ENCODE measurements at places on chromosomes 13 and 19. TPM values are rescaled to one million over a fixed set of nuclear protein-coding genes. Genes with fewer than 3 reads are reported as not detected.

DNA sequence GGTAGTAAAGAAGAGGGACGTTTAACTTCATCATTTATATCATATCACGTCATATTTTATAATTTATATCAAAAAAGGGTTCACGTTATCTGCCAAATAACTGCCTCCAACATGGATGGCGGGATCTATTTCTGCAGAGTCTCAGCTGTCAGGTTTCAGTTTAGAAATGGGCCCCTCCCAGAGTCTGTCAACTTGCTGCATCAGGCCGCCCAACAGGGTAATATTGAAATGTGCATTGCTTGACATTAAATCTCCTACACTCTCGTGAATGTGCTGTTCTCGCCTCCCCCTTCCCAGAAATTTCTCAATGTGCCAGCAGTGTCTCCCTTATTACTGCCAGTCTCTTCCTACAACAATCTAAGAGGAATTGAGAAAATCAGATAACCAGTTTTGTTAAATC is 96.9 kb downstream of the TRPC4 start:
- H3K36me3 ChIP-seq: no peaks in the 10 kb centered on the region
- H3K27ac ChIP-seq: no peak overlapping the region
- DNase-seq: no peak
- H3K4me3 ChIP-seq: no peak overlapping the region
- H3K27me3 ChIP-seq: no peaks in the 10 kb centered on the region

GRCh38 chr19:16359074-16359473 is 34.4 kb downstream of the KLF2 start:
- peaks cover 38% of the 10 kb centered on the region for H3K36me3 ChIP-seq
- DNase-seq: no peak
- H3K27me3 ChIP-seq: peaks cover 9% of the 10 kb centered on the region
- H3K4me1 ChIP-seq: peaks cover 89% of the 10 kb centered on the region
- H3K27ac ChIP-seq: no peak overlapping the region

DNA sequence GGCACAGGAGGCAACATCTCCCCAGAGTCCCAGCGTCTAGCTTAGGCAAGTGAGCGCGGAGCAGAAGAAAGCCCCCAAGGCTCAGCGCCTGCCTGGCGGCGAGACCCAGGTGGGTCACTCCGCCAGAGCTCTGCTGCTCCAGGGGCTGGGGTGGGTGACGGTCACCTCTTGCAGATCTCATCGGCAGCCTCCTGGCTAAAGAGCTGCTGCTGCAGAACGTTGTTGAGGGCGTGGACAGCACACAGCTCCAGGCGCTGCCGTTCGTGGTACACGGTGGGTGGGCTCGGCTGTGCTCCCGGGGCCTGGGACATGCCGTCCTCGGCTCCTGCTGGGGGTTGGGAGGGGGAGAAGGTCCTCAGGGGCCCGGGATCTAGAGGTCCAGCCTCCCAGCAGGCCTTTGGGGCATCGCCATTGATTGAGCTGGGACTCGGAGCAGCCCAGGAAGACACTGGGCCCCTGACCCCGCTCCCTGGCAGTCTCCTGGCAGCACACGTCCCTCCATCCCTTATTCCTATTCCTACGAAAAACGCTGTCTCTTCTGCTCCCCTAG is 795 bp downstream of the JOSD2 start:
- peak overlapping the region; percentile 96 for H3K4me3 ChIP-seq
- peaks cover 12% of the 10 kb centered on the region for H3K36me3 ChIP-seq
- DNase-seq: no peak
- H3K27ac ChIP-seq: peak overlapping the region; percentile 99
- peaks cover 3% of the 10 kb centered on the region for H3K27me3 ChIP-seq

- no peaks in the 10 kb centered on the region for H3K27me3 ChIP-seq
- no peak for DNase-seq
- H3K27ac ChIP-seq: no peak overlapping the region
Observed at GRCh38 chr13:63044589-63045313, 1629.1 kb upstream of the PCDH20 start.

DNA sequence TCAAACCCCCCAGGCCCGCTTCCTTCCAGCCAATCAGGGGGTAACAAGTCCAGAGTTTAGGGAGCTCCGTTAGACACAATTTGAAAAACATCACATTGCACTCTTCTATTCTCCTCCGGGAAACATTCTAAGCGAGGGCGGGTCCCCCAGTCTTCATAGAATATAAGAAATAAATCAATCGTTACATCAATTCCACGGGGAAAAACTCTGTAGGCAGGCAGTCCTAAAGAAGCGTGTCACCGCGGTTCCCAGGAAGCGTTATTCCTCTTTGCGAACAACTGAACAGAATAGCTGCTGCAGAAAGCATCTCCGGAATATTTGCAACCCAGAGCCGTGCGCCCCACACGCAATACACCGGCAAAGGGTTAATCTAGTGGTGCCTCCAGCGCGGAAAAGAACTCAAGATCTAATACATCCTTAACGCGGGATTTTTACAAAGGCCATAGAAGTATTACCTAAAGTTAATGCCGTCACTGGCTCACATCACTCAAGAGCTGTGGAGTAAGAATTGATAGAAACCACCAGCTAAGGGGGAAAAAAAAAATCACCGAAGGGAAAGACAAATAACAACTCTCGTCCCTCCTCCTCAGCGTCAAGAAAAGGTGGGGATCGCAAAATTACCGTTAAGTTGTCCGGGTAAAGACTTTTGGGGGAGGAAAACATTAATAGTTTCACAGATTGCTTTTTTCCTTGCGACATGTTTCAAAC is 65.1 kb downstream of the KCNRG start:
- H3K27me3 ChIP-seq: no peaks in the 10 kb centered on the region
- DNase-seq: peak; percentile 20
- peaks cover 53% of the 10 kb centered on the region for H3K4me1 ChIP-seq
- peak overlapping the region; percentile 100 for H3K27ac ChIP-seq

- peaks cover 18% of the 10 kb centered on the region for H3K4me1 ChIP-seq
- H3K36me3 ChIP-seq: peaks cover 1% of the 10 kb centered on the region
Observed at GRCh38 chr19:5990289-5990797, 12.4 kb upstream of the RANBP3 start.

GRCh38 chr13:112962911-112963625 is 5.9 kb upstream of the MCF2L start:
- DNase-seq: no peak
- no peaks in the 10 kb centered on the region for H3K4me1 ChIP-seq
- no peak overlapping the region for H3K4me3 ChIP-seq
- no peaks in the 10 kb centered on the region for H3K36me3 ChIP-seq

DNA sequence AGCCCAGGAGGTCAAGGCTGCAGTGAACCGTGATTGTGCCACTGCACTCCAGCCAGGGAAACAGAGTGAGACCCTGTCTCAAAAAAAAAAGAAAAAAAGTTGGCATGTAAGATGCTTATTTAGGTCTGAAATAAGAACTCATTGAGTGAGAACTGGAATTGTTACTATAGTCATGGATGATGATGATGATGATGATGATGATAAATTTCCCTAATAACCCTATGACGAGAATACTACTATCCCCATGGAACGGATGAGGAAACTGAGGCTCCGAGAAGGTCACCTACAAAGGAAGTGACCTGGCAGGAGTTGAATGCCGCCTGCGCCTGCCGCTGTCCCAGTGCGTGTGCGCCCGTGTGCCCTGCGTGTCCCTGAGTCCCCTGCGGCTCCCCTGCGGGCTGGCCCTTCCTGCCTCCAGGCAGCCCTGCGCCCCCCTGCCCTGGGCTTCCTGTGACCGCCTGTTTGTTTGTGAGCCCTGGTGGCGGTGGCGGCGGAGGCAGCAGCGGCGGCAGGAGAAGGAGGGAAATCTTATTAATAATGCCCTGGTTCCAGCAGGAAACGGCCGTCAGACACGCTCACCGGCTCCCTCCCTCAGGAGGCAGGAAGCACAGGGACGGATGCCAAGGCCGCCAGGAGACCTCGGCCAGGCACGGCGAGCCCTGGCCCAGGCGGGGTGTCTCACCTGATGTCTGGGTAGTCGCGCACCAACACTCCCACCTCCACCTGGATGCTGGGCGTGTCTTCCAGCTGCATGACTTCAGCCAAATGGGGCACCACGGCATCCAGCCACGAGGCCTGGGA is 29.6 kb downstream of the EXOC3L2 start:
- no peaks in the 10 kb centered on the region for H3K4me1 ChIP-seq
- no peak overlapping the region for H3K4me3 ChIP-seq
- H3K27me3 ChIP-seq: peaks cover 54% of the 10 kb centered on the region

- DNase-seq: no peak
- H3K4me1 ChIP-seq: no peaks in the 10 kb centered on the region
- no peak overlapping the region for H3K27ac ChIP-seq
Observed at GRCh38 chr19:19076476-19076875, 12.7 kb downstream of the SLC25A42 start.

DNA sequence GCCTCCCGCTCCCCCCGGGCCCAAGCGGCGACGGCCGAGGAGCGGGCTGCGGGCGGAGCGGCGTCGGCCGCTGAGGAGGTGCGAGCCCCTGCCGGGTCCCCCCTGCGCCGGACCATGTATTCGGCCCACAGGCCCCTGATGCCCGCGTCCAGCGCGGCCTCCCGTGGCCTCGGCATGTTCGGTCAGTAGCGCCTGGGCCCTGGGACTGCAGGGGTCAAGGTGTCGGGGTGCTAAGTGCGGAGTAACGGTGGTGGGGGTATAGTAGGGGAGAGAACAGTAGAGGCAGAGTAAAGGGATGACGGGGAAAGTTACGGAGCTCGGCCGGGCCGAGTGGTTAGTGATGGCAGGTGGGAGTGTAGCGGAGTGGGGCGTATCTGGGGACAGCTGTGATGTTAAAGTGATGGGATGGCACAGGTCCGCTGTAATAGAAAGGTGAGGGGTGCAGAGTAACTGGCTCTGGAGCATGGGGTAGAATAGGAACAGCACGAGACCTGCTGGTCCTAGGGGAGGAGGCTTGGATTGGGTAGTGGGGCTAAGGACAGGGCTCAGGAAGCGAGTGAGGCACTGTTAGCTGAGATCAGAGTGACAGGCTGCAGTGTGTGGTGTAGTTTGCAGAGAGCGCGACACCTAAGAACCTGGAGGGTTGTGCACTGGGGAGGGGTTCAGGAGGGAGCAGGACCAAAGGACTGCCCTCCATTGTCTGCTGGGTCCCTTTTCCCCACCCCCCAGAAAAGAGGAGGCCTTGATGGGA is 15.7 kb downstream of the CIC start:
- no peaks in the 10 kb centered on the region for H3K27me3 ChIP-seq
- peaks cover 34% of the 10 kb centered on the region for H3K4me1 ChIP-seq
- no peak for DNase-seq
- peaks cover 5% of the 10 kb centered on the region for H3K36me3 ChIP-seq
- peak overlapping the region; percentile 95 for H3K27ac ChIP-seq

The ETHE1 gene
- total RNA-seq: 55.4 TPM

DNA sequence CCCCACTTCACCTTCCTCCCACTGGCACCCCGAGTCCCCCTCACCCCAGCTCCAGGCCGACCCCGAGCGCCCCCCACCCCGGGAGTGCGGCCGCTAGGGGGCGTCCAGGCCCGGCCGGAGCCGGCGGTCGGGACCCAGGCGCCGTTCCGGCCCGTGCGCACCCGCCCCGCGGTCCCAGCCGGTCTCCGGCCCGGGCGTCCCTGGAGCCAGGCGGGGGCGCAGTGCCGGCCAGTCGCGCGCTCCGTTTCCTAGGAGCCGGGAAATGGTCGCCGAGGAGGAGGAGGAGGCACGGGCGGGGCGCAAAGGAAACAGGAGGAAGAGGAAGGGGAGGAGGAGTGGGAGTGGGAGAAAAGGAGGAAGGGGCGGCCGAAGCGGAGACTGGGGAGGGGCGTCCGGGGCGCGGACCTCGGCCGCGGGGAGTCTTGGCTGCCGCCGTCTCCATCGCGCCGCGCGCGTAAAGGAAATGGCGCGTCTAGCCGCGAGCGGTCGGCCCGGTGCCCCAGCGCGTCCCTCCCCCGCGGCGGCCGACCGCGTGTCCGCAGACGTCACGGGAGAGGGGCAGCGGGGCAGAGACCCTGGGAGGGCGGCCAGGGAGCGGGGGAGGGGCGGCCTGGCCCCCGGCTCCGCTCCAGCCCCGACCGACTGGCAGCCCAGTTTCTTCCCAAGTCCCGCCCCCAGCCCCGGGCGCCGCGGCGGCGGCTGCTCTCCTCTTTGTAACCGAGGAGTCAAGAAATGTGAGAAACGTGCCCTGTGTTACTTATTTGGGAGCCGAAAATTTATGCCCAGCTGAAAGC is 1.1 kb upstream of the KCTD15 start:
- peak; percentile 27 for DNase-seq
- H3K4me3 ChIP-seq: peak overlapping the region; percentile 73
- no peaks in the 10 kb centered on the region for H3K36me3 ChIP-seq
- H3K4me1 ChIP-seq: no peaks in the 10 kb centered on the region
- H3K27me3 ChIP-seq: peaks cover 28% of the 10 kb centered on the region
- H3K27ac ChIP-seq: peak overlapping the region; percentile 52

The ZNF616 gene
- total RNA-seq: 4.1 TPM

DNA sequence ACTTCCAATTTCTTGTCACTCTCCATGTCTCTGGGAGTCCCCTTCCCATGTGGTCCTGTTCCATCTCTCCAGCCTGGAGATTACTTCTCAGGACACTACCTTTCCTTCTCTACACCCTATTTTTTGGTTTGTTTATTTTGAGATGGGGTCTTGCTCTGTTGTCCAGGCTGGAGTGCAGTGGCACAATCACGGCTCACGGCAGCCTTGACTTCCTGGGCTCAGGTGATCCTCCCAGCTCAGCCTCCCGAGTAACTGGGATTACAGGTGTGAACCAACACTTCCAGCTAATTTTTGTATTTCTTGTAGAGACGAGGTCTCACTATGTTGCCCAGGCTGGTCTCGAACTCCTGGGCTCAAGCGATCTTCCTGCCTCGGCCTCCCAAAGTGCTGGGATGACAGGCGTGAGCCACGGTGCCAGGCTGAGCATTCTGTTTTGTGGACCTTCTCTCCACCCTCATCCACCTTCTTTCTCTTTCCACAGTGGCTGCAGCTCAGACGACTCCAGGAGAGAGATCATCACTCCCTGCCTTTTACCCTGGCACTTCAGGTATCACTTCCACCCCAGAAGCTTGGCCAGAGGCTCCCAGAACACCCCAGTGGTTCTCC is 644 bp downstream of the HCST start:
- peak overlapping the region; percentile 88 for H3K4me3 ChIP-seq
- peaks cover 35% of the 10 kb centered on the region for H3K4me1 ChIP-seq
- DNase-seq: no peak
- H3K27ac ChIP-seq: peak overlapping the region; percentile 90

The NR2F6 gene
- total RNA-seq: 14.4 TPM
